ENCODE measurements at places on chromosomes 12 and 14. TPM values are rescaled to one million over a fixed set of nuclear protein-coding genes. Genes with fewer than 3 reads are reported as not detected.

The KIF5A gene
- 2.2 TPM for total RNA-seq

The DENND5B gene
- 26.2 TPM for total RNA-seq

The JDP2 gene
- 68.6 TPM for total RNA-seq

The LTBP2 gene
- total RNA-seq = 103 TPM

The TAS2R20 gene
- total RNA-seq = 8.2 TPM

The EFCAB11 gene
- total RNA-seq = 15.9 TPM

The FRS2 gene
- total RNA-seq = 84.0 TPM

The LGALS3 gene
- 147 TPM for total RNA-seq

The TMEM132C gene
- 4.1 TPM for total RNA-seq

The APOF gene
- 2.2 TPM for total RNA-seq

The STYK1 gene
- 2.4 TPM for total RNA-seq

The ISCU gene
- total RNA-seq = 108 TPM

The WSCD2 gene
- 1.2 TPM for total RNA-seq

The NFATC4 gene
- 40.0 TPM for total RNA-seq

The HNRNPA1 gene
- 249 TPM for total RNA-seq

The FOXA1 gene
- total RNA-seq = 2.9 TPM

The MYF5 gene
- 7.5 TPM for total RNA-seq

The NKX2-1 gene
- total RNA-seq = 2.9 TPM

The GLIPR1L1 gene
- not detected for total RNA-seq

The MEG3 gene
- 815 TPM for total RNA-seq

The PIANP gene
- total RNA-seq = not detected

The CLEC14A gene
- 15.4 TPM for total RNA-seq

The GAS2L3 gene
- total RNA-seq = 16.4 TPM

The OVCH1 gene
- not detected for total RNA-seq

The AKAP6 gene
- 76.3 TPM for total RNA-seq

The FAIM2 gene
- total RNA-seq = 10.4 TPM

The BCAT1 gene
- total RNA-seq = 122 TPM

The TTC7B gene
- total RNA-seq = 14.2 TPM

Measured in umbilical cord (tissue), 2 donors.